ENCODE measurements at places on chromosomes 16 and 17.

DNA sequence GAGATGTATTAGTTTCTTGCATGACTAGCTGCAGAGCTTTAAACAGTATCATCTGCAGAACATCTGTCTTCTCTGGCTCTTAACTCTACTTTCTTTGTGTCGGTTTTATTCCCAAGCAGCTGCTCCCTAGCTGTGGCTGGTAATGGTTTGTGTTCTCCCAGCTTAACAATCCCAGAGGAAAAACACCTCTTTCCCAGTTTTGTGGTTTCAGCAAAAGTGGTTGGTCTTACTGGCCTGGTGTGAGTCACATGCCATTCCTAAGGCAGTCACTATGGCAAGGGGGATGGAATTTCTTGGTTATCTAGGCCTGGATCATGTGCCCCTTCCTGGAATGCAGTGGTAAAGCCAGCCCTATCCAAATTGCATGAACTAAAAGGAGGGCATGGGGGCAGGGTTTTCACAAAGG, 27.5 kb downstream of the OMG start:
- DNase-seq, result no peak

DNA sequence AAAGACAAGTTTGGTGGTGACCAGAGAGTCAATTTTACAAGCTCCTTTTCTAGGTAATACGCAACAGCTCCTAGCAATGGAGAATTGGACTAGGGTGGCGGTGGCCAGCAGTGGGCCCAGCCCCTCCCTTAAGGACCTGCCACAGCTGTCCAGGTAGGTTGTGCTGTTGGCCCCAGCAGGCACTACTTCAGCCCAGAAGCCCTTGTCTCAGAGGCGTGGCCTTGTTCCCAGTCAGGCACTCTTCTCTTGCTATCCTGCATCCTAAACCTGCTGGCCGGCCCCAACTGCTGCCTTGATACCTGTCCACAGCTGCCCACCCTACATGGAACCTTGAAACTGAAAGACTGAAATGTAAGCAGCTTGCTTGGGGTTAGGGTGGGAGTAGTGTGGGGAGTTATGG, 989 bp upstream of the GALK1 start:
- DNase-seq, result no peak

DNA sequence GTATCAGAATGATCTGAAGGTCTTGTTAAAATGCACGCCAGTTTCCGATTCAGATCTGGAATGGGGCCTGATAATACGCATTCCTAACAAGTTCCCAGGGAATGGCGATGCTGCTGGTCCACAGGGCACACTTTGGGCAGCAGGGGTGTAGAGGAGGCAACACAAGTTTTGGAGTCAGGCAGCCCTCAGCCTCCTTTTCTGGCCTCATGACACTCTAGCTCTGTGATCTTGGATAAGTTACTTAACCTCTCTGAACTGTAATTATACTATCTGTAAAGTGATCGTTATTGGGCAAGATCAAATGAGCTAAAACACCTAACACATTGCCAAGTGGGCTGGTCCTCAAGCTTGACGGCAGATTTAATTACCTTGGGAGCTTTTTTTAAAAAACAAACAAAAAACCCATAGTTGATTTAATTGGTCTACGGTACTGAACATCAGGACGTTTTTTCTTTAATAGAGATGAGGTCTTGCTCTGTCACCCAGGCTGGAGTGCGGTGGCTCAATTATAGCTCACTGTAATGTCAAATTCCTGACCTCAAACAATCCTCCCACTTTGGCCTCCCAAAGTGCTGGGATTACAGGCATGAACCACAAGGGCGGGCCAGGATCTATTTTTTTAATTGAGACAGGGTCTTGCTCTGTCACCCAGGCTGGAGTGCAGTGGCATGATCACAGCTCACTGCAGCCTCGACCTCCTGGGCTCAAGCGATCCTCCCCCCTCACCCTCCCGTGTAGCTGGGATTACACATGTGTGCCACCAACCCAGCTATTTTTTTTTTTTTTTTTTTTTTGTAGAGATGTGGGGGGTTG, 10.0 kb upstream of the MRPS23 start:
- no peak for DNase-seq

DNA sequence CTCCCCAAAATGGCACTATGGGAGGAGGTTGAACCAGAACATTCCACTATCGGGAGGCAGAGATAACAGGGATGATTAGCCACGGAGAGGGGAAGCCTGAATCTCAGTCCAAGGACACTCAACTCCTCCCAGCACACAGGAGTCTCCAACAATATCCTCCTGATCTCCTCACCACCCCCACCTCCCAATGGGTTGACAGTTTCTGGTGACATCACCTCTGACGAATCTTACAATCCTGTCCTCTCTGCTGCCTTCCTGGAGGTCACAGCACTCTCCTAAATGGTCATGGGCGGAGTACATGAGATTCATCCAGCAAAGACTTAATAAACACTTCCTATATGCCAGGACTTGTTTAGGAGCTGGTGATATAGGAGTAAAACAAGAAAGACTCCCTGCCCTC, 80.9 kb downstream of the SLC6A2 start:
- no peak for DNase-seq

- peak; percentile 18 for DNase-seq
Observed at GRCh38 chr17:78131172-78132083, 857 bp downstream of the TMC8 start.

DNA sequence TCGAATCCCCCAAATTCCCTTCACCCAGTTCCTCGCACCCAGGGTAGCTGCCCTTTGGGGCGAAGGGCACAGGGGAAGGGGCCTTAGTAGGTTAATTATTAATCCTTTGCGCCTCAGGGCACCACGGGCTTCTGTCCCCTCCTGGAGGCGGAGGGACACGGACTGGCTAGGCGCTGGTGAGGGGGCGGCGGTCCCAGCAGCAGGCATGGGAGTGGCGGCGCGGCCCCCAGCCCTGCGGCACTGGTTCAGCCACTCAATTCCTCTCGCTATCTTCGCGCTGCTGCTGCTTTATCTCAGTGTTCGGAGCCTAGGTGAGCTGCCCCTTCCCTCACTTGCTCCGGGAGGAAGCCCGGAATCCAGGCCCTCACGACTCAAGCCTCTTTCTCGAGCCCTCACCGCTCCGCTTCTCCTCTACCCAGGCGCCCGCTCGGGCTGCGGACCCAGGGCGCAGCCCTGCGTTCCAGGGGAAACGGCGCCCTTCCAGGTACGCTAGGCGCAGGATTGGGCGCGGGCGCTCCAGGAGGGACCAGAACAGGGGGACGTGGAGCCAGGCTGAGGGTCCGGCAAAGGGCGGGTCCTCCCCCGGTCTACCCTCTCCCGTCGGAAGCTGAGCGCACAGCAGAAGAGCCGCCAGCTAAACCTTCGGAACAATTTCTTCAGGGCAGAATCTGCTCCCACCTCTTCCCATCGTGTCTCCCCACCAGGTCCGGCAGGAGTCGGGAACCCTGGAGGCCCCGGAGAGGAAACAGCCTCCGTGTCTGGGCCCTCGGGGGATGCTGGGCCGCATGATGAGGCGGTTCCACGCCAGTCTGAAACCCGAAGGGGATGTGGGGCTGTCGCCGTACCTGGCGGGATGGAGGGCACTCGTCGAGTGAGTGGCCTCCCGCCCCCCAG, at the start of gene GLTPD2:
TSS of gene GLTPD2 (plus strand) at position 158 of the 894 bp plus-strand sequence. CDS start at position 206, 48 bp downstream.
- DNase-seq, result no peak
